ENCODE measurements at places on chromosomes 4 and X.

DNA sequence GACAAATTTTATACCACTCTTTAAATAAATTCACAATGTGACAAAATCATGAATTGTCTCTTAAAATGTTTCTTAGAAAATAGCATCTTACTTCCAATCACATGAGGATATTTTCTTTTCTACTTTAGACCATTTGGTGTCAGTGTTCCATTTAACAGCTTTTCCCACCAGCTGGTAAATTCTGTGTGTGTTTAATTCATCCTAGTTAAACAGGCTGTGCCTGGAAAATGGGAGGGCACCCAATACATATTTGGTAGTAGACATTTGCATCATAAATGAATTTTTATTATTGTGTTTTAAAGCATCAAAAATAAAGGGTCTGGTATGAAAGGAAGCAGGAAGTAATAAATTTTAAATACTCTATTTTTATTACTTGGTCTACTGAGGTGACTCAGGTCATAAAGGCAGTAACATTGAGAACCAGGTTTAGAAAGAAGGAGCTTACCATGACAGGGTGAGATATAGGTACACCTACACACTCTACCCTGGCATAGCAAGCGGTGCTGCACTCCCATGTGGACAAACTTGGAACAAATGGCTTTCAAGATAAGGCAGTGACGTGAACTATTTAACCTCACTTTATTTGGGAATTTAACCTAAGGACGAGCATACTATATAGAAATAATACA, 344.5 kb downstream of the BMPR1B start:
- no peak for DNase-seq

DNA sequence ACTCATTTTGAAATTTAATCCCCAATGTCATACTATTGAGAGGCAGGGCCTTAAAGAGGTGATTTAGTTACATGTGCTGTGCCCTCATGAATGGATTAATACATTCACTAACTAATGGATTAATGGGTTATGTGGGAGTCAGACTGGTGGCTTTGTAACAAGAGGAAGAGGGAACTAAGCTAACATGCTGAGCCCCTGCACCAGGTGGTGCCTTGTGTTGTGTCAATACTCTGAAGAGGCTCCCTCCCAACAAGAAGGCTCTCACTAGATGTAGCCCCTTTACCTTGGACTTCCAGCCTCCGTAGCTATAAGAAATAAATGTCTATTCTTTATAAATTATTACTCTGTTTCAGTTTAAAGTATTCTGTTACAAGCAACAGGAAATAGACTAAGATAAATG, 411.9 kb upstream of the EMCN start:
- DNase-seq = no peak

DNA sequence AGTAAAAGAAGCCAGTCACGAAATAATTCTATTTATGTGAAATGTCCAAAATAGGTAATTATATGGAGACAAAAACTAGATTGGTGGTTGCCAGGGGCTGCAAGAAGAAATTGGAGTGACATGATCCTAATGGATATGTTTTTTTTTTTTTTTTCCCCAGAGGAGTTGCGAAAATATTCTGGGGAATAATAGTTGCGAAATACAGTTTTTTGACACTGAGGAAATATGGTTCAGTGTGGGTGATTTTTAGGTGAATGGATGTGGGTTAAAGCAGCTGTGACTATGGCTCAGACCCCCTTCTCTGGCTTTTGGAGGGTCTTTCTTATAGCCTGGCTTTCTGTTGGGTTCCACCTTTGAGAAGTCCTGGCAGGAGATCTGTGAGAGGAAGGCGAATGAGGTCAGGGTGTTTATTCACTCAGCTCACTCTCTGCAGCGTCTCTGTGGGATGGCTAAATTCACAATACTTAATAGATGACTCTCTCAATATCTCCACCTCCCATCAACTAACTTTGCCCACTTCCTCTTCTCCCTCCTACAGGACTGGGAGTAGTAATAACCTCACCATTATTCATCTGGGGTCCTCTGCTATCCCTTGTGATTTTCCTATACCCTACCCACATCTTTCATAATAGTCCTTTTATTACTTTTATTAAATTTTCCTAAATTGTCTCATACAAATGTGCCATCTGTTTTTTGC, 15.3 kb upstream of the RAB9B start:
- no peak for DNase-seq

- no peak for DNase-seq
Observed at GRCh38 chr4:40363382-40363920, 28.3 kb downstream of the CHRNA9 start.
